Activated CD4-positive, alpha-beta memory T cell treated with anti-CD3 and anti-CD28 coated beads for 36 hours (primary cell): ENCODE measurements at places on chromosomes 6 and 20. TPM values are rescaled to one million over a fixed set of nuclear protein-coding genes. Genes with fewer than 3 reads are reported as not detected.

DNA sequence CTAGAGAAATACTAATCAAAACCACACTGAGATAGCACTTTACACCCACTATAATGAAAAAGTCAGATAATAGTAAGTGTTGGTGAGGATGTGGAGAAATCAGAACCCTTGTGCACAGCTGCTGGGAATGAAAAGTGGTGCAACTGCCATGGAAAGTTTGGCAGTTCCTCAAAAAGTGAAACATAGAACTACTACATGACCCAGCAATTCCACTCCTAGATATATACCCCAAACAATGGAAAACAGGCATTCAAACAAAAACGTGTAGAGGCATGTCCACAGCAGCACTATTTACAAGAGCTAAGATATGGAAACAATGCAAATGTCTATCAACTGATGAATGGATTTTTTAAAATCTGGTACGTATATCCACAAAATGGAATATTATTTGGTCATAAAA, 117.5 kb upstream of the C6orf118 start:
- H3K27ac ChIP-seq: no peak overlapping the region
- H3K4me3 ChIP-seq: no peak overlapping the region
- no peaks in the 10 kb centered on the region for H3K27me3 ChIP-seq
- no peak for DNase-seq

DNA sequence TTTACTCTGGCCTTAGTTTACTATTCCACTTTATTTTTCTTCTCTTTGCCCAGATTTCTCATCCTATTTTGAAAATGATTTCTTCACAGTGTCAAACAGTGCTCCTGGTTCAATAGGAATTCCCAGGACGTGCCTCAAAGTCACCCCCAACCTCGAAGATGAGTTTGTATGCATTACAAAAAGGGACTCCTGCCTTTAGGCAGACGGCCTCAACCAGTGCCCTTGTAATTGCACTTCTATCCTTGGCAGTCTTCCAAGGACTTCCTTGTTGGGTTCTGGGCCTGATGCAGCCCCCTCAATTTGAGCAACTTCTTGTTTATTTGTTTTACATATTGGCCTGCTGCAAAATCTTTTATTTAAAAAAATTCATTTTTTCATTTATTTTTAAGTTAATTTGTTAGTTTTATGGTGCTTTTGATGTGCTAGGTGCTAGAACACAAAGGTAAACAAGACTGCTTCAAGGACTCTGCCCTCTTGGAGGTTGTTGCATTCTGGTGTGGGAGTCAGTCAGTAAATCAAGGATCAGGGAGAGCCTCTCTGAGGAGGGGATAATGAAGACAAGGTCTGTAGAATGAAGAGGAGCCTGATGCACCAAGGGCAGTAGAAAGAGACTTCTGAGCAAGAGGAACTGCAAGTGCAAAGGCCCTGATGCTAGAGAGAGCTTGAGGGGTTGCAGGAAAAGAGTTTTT, 181.5 kb upstream of the LAMP5 start:
- no peak overlapping the region for H3K27ac ChIP-seq
- H3K36me3 ChIP-seq: no peaks in the 10 kb centered on the region
- DNase-seq: no peak
- H3K4me1 ChIP-seq: no peaks in the 10 kb centered on the region
- no peak overlapping the region for H3K4me3 ChIP-seq
- no peaks in the 10 kb centered on the region for H3K27me3 ChIP-seq

GRCh38 chr6:25312034-25312620, 33.0 kb downstream of the CARMIL1 start:
- no peaks in the 10 kb centered on the region for H3K36me3 ChIP-seq
- DNase-seq: no peak
- H3K4me3 ChIP-seq: no peak overlapping the region
- no peaks in the 10 kb centered on the region for H3K27me3 ChIP-seq

DNA sequence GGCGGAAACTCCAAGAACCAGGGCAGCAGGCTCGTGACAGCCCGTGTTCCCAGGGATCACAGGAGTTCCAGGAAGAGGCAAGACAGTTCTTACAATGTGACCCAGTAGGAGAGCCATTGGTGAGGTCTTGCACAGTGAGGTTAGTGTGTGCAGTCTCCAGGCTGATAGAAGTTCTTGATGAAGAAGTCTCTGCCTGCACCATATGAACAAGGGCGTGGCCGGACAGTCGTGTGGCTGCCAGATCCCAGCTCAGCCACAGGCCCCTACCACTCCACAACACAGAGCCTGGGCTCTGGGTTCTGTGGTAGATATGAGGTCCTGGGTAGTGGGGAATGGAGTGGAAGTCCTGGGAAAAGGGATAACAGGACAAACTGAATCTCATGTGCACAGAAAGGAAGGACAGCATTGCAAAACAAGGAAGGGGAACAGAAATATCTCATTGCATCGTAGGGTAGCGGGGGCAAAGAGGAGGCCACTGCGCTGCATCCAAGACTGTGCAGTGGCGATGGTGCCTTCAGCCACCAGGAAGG, 65.2 kb downstream of the STX11 start:
- peaks cover 38% of the 10 kb centered on the region for H3K4me1 ChIP-seq
- H3K27me3 ChIP-seq: peaks cover 5% of the 10 kb centered on the region
- H3K27ac ChIP-seq: peak overlapping the region; percentile 93
- peak overlapping the region; percentile 85 for H3K4me3 ChIP-seq

DNA sequence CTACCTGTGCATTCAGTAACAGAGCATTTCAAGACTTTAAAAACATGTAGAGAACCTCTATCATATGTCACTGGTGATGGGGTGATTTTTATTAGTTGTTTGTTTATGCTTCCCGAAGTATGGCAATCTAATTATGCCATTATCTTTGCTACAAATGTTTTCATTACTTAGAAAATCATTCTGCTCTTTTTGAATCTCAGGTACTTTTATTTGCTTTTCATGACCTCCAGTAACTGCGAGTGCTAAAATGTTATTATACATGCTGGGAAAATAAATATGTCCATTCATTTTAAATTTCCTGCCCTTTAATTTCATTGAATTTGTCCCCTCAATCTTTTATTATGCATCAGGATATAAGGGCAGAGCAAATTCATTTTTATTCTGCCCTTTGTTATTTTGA, 515.7 kb downstream of the NKAIN2 start:
- no peaks in the 10 kb centered on the region for H3K36me3 ChIP-seq
- H3K27me3 ChIP-seq: no peaks in the 10 kb centered on the region
- H3K27ac ChIP-seq: no peak overlapping the region
- H3K4me3 ChIP-seq: no peak overlapping the region

DNA sequence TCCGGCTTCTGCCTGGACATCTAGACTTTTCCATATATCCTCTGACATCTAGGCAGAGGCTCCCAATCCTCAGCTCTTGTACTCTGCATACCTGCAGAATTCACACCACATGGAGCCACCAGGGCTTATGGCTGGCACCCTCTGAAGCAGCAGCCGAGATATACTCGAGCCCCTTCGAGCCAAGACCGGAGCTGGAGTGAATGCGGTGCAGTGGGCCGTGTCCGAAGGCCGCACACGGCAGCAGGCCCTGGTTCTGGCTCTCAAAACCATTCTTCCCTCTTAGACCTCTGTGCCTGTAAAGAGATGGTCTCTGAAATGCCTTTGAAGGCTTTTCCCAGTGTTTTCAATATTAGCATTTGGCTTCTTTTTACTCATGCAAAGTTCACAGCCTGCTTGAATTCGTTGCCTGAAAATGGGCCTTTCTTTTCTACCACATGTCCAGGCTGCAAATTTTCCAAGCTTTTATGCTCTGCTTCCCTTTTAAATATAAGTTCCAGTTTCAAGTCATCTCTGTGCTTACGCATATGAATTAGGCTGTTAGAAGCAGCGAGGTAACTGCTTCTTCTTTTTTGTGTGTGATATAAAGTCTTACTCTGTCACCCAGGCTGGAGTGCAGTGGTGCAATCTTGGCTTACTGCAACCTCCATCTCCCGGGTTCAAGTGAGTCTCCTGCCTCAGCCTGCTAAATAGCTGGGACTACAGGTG, 3.8 kb upstream of the SIRPB1 start:
- peaks cover 87% of the 10 kb centered on the region for H3K4me1 ChIP-seq
- DNase-seq: no peak
- no peak overlapping the region for H3K4me3 ChIP-seq
- H3K27me3 ChIP-seq: no peaks in the 10 kb centered on the region

GRCh38 chr6:137751768-137752560, 115.1 kb upstream of the TNFAIP3 start:
- H3K27me3 ChIP-seq: peaks cover 5% of the 10 kb centered on the region
- H3K27ac ChIP-seq: no peak overlapping the region
- no peaks in the 10 kb centered on the region for H3K36me3 ChIP-seq
- no peaks in the 10 kb centered on the region for H3K4me1 ChIP-seq
- DNase-seq: no peak

DNA sequence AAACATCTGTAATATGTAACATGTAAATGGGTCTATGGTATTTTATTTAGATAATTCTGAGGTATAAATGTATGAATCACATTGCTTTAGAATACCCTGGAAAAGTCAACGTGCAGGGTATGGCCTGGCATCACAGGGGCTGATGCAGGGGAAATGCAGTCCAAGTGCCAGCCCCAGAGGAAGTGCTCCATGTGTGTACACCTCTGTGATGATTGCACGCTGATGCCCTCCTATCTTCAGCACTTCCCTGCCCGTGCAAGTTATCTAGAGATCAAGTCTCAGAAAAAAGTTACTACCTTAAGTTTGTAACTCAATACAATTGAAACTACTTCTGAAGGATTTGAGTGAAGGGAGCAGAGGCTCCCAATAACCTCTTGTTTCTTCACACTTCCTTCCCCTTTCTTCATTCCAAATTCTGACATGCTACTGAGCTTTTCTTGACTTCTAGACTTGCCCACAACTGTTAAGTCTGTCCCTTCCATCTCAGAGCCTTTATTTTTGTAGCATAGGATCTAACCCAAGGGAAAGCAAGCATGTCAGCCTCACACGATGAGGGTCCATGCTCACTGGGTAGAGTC, 2.2 kb downstream of the SMLR1 start:
- H3K27me3 ChIP-seq: no peaks in the 10 kb centered on the region
- H3K27ac ChIP-seq: no peak overlapping the region
- no peak for DNase-seq
- H3K4me3 ChIP-seq: no peak overlapping the region
- no peaks in the 10 kb centered on the region for H3K36me3 ChIP-seq

DNA sequence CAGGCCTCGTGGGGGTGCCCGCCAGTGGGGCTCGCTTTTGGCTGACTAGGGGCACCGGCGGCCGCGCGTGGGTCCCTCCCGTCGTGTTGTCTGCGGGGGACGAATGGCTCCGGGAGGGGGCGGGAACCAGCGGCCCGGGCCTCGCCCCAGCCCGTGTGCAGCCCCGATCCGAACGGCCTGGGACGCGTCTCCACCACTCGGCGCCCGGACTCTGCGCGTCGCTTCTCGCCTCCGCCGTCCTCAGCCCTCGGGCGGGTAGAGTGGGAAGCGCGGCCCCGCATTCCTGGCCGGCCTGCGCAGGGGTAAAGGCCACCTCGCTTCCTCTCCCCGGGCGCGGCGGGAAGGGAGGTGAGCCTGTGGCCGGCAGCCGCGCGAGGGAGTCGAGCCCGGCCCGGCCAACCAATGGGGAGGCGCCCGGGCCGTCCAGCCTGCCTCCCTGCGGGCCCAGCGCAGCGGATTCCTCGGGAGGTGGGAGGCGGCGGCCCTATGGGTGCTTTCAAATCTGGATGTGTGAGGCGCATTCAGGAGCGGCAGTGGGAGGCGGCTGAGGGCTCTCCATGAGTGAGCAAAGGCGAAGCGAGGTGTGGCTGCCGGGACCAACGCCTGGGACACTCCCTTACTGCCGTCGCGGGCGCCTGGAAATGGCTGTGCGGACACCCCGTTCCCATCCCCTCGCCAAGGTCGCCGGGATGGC, 1.1 kb upstream of the ZBTB46 start:
- peak overlapping the region; percentile 29 for H3K4me3 ChIP-seq
- peaks cover 12% of the 10 kb centered on the region for H3K4me1 ChIP-seq
- H3K27me3 ChIP-seq: peaks cover 28% of the 10 kb centered on the region

DNA sequence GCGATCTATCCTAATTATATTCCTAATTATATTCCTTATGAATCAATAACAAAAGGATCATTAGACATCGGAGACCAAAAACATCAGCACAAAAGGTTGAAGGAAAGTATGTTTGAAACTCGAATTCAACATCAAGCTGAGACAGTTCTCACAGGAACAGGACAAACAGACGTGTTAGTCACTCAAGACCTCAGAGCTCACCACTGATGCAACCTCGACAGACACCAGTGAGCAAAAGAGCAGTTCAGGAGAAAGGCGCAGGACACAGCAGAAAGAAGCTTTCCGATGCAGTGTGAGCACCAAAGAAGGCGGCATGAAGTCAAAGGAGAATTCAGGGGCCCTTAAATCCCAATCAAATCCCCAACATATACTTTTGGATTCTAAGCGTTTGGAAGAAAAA, 6.3 kb upstream of the RAMACL start:
- no peak overlapping the region for H3K4me3 ChIP-seq
- peaks cover 14% of the 10 kb centered on the region for H3K4me1 ChIP-seq
- no peaks in the 10 kb centered on the region for H3K36me3 ChIP-seq
- DNase-seq: no peak
- H3K27me3 ChIP-seq: no peaks in the 10 kb centered on the region

DNA sequence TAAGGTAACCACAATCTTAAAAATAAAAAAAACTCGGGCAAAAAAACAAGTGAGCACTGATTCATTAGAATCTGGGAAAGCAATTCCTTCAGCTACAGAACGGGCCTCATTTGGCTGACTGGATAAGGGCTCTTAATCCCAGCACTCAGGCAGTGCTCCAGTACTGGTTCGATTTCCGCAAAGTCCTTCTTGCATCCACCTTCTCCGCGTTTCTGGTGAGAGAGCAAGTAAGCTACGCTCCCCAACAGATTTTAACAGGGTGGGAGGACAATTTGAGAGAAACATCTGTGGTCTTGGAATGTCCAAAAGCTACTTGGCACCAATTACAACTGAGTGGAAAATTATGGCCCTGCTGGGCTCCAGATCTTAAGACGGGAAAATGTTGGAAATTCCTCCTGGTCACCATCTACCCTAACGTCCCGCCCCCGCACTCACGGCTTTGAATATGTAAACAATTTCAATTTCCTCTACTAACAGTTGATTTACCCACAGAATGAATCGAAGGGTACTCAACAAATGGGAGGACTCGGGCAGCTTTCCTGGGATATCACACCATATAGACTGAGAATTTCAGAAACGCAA, 18.1 kb upstream of the ZSCAN9 start:
- peaks cover 16% of the 10 kb centered on the region for H3K4me1 ChIP-seq
- no peak for DNase-seq
- peaks cover 61% of the 10 kb centered on the region for H3K27me3 ChIP-seq
- no peak overlapping the region for H3K27ac ChIP-seq

GRCh38 chr6:35082046-35082732, 59.0 kb downstream of the TCP11 start:
- DNase-seq: no peak
- peaks cover 12% of the 10 kb centered on the region for H3K36me3 ChIP-seq
- H3K4me1 ChIP-seq: no peaks in the 10 kb centered on the region

The ATXN1 gene
- total RNA-seq: 36.7 TPM

The IMPG1 gene
- not detected for total RNA-seq

The CD109 gene
- 9.1 TPM for total RNA-seq

The TMEM244 gene
- not detected for total RNA-seq

The ARHGAP40 gene
- not detected for total RNA-seq

The CALHM4 gene
- not detected for total RNA-seq

The HCK gene
- not detected for total RNA-seq

The RSPH4A gene
- total RNA-seq: not detected

The NTSR1 gene
- not detected for total RNA-seq
